NCI-H526 treated with DMSO at 0.1 percent for 48 hours (cell line): ENCODE measurements at places on chromosomes 5 and 9.

DNA sequence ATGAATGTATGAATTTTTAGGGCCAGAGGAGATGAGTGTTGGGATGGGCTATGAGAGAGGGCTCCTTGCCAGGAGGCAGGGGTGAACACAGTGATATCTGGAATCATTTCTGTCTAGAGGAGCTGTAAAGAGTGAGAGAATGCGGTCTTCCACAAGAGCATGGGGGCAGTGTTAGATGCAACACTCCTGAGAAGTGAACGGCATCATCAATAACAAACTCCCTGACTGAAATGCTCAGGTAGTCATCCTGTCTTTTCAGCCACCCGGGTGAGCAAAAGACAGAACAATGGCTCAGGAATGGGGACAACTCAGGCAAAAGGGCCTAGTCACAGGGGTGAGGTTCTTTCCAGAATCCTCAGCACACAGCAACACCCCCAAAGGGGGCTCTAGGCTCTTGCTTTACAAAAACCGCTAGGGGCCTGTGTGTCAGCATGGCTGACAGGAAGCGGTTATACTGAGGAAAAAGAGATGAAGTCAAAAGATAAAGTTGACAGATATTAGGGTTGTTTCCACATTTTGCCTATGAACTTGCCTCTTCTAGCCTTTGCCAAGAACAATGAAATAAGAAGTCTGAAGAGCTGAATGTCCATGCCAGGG, 104.6 kb upstream of the LRRTM2 start:
- no peak for DNase-seq

- no peak for DNase-seq
Observed at GRCh38 chr9:98162613-98163012, 29.8 kb downstream of the CORO2A start.

DNA sequence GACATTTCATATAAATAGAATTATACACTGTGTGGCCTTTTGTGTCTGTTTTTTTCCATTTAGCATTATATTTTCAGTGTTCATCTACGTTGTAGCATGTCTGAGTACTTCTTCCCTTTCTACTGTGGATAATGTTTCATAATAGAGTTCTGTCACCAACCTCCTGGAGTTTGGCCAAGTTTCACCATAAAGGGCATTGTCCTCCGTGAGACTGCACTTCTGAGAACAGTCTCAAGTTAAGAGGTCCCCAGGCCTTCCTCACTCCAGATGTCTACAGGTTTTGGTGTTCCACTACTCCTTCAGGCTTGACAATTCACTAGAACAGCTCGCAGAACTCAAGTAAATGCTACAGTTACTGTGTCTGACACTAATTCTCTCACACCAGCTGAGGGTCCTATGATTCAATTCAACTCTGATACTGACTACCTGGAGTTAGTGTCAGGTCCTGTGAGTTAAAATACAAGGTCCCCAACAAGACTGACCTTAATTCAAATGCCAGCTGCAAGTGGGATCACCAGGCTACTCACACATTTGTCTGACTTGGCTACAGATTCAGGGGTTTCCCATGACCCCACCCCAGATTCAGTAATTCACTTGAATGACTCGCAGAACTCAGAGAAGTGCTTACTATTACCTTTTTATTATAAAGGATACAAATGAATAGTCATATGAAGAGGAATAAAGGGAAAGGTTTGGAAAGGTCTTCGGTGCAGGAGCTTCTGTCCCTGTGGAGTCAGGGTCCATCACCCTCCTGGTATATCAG, 31.1 kb downstream of the SLC35A4 start:
- DNase-seq = no peak

- DNase-seq = no peak
Observed at GRCh38 chr9:4339836-4340560, 40.1 kb upstream of the GLIS3 start.

DNA sequence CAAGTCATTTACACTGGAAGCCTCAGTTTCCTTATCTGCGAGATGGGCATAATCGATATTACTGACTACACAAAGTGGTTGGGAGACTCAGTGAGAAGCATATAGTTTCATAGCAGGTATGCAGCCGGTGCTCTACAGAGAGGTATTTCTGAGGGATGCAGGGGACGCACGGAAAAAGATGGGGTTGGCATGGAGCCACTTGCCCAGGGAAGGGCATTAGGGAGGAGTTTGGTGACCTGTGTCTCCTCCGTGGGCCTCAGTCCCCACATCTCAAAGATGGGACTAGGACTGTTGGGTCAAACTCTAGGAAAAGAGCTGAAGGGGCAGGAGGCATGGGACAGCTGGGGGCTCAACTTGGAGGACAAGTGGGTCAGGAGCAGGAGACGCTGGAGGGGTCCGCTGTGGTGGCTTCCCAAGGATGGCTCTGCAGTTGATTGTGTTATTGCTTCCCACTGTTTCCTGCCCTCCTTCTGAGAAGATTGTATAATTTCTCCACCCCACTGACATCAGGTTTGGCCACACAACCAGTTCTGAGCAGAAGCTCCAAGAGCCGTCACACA, 158.6 kb upstream of the ALDH1B1 start:
- no peak for DNase-seq

- DNase-seq = no peak
Observed at GRCh38 chr5:141359790-141360426, at the start of gene PCDHGB2. TSS of gene PCDHGB2 (plus strand) at chr5:141359994. CDS start at chr5:141360136, 142 bp downstream.

GRCh38 chr5:154081246-154081645, 42.5 kb downstream of the MFAP3 start:
- no peak for DNase-seq

GRCh38 chr9:27866741-27867140, 293.5 kb upstream of the C9orf72 start:
- no peak for DNase-seq

- no peak for DNase-seq
Observed at GRCh38 chr9:135818718-135819475, 88.4 kb downstream of the CAMSAP1 start.

DNA sequence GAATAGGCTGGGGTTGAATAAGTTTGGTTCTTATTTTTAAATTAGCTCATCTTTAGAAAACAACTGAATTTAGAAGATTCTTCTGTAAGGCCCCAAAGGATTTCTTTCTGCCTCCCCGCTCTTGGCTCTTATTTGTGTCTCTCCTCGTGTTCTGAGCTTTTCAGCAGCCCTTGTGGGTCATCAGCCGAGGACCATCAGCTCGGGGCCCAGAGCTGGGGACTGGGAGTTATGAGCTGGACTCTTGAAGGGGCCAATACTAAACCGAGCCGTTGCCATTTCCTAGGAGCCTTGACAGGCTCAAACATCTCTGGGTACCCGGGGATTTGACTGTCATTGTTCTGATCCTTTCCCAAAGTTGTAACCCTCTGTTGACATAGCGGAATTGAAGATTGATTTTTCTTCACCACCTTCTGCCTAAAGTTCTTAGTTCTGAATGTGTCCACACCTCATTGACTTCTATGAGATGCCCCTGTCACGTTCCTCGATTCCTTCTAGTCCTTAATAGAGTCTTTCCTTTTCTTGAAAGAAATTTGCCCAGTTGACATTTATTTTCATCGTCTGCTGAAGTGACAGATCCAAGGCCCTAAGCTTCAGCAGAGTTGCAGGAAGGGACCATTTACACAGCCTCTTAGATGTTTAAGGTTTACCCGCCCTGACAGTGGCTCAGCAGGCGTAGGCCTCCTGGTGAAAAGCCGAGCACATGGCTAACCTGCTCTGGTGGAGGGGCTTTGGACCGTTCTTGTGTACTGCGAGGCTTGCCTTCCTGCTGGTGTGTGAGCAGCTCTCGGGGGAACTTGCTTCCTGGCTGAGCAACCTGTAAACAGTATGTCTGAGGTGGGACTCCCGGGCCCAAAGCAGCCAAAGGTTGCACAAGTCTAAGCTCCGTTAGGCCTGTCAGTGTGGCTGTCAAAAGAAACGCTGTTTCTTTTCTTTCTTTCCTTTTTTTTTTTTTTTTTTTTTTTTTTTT, 24.0 kb downstream of the ABL1 start:
- DNase-seq = no peak

DNA sequence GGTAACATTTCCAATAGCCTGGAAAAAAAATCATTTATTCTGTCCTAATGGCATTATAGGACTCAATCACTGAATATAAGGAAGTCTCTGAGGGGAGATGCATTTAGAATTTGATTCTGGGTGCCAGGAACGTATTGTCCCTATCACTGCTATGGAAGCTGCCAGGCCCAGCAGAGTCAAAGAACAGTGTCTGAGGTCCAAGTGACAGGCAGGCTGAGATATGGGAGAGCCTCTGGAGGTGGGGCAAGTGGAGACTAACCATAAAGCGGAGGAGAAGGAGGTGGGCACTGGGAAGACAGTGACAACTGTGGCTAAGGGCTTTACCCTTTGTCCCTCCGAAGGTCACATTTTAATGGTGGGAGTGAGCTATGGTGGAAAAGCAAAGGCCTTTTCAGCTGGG, 505.5 kb downstream of the CTNND2 start:
- no peak for DNase-seq

DNA sequence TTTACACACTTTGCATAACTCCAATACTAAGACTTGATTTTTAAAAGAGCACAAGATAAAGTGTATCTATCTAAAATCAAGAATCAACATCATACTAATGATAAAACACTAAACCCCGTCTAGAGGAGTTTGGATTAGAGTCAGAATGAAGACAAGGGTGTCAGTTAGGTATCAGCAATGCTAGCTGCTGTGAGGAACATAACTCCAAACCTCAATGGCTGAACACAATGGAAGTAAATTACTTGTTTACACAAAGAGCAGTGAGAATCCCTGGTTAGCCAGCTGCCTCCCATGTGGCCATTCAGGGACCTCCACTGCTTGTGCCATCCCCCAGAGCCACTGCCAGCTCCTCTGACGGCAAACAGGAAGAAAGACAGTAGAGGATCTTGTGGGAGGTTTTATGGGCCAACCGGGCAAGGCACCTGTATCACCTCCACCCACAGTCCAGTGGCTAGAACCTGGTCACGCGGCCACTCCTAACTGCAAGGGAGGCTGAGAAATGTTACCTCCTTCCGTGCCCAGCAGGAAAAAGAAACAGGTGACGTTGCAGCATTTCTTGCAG, 24.0 kb upstream of the GRHPR start:
- no peak for DNase-seq
